ENCODE measurements at places on chromosomes 7 and 10.

GRCh38 chr7:55488216-55488615 lies 84.1 kb downstream of the VOPP1 start:
- no peak overlapping the region for H3K4me3 ChIP-seq
- no peaks in the 10 kb centered on the region for H3K27me3 ChIP-seq
- H3K4me1 ChIP-seq = no peaks in the 10 kb centered on the region
- H3K27ac ChIP-seq = no peak overlapping the region
- DNase-seq = no peak

DNA sequence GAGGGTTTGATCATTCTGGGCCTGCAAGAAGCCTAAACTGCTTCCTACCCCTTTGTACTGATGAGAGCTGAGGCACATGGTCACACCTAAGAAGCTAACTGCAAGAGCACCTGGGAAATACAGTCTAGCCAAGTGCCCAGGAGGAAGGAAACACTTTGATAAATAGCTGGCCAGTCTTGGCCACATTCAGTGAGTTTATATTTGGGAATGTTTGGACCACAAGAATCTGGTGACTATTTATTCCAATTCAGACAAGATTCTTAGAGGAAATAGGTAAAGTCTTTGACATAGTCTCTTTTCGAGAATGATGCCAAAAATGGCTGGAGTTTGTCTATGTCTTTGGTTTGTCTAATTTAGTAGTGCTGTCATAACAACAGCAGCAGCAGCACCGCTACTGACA lies 213.6 kb downstream of the KIF20B start:
- no peaks in the 10 kb centered on the region for H3K4me1 ChIP-seq
- no peak overlapping the region for H3K27ac ChIP-seq
- no peak for DNase-seq
- H3K4me3 ChIP-seq = no peak overlapping the region

GRCh38 chr7:20642166-20642565 lies 26.7 kb downstream of the ABCB5 start:
- H3K27ac ChIP-seq = no peak overlapping the region
- no peaks in the 10 kb centered on the region for H3K36me3 ChIP-seq
- H3K4me1 ChIP-seq = no peaks in the 10 kb centered on the region
- H3K4me3 ChIP-seq = no peak overlapping the region
- H3K27me3 ChIP-seq = no peaks in the 10 kb centered on the region
- DNase-seq = no peak

DNA sequence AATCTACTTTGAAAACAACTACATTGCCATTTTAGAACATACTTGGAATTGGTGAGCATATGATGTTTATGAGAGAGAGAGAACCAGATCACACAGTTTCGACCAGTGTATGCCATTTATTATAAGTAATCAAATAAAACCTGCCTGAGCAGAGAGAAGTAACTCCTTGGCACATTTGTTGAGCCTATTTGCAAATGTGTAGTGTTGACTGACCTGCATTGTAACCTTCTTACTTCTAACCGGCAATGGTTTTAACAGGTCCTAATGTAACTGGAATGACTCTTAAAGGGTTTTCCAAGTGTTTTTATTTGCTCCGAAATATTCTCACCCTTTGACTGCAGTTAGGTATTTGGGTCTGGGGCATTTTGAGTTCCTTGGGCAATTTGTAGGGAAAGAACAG lies 167.6 kb downstream of the POU6F2 start:
- DNase-seq = no peak
- no peaks in the 10 kb centered on the region for H3K4me1 ChIP-seq
- H3K36me3 ChIP-seq = no peaks in the 10 kb centered on the region

- no peak overlapping the region for H3K27ac ChIP-seq
- no peak overlapping the region for H3K4me3 ChIP-seq
- no peaks in the 10 kb centered on the region for H3K4me1 ChIP-seq
- peaks cover 4% of the 10 kb centered on the region for H3K36me3 ChIP-seq
- DNase-seq = no peak
- no peaks in the 10 kb centered on the region for H3K27me3 ChIP-seq
These were observed 58.2 kb downstream of the LANCL2 start for GRCh38 chr7:55423277-55423711.

Data from tibial artery (tissue), 4 donors.